ENCODE measurements at places on chromosomes 3 and 15. TPM values are rescaled to one million over a fixed set of nuclear protein-coding genes. Genes with fewer than 3 reads are reported as not detected.

- no peak for DNase-seq
Observed at GRCh38 chr3:167102071-167102470, 278.0 kb downstream of the ZBBX start.

DNA sequence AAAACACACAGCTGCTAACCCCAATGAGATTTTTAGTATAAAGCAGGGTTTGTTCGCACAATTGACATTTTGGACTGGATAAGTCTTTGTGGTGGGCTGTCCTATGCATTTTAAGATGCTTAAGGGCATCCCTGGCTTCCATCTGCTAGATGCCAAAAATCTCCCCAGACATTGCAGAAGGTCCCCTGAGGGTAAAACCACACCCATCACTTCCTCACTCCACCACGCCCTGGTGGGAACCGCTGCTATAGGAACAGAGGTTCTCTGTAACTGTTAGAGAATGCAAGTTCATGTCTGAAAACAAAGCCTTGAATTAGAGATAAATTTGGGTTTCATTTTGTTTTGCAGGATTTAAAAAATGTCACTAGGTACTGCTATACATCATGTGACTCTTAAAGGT lies 67.7 kb downstream of the ARHGEF26 start:
- DNase-seq, result no peak

- DNase-seq, result no peak
Observed at GRCh38 chr3:168467115-168467714, 371.5 kb upstream of the GOLIM4 start.

- DNase-seq, result no peak
Observed at GRCh38 chr3:94070341-94070911, 7.6 kb downstream of the NSUN3 start.

- DNase-seq, result no peak
Observed at GRCh38 chr15:79099692-79100091, 9.1 kb upstream of the RASGRF1 start.

- DNase-seq, result no peak
Observed at GRCh38 chr15:51952805-51953204, 18.8 kb downstream of the LEO1 start.

- DNase-seq, result no peak
Observed at GRCh38 chr3:20142517-20142916, 43.5 kb downstream of the SGO1 start.

DNA sequence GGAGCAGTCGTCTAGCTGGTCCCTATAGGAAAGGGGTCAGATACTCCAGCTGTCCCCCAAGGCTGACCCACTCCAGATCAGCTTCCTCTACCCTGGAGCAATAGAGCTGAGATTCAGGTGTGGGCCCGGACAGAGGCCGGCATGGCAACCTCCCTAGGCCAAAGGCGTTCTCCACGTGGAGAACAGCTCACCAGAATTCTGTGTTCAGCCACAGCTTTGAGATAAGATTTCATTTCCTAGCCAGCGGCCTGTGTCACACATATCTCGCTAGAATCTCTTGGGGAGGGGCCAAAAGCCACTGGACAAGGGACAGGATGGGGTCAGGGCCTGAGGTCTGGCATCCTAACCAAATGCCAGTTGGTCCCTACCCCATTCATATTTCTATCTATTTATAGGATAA lies 20.1 kb downstream of the SRGAP3 start:
- DNase-seq, result no peak

- no peak for DNase-seq
Observed at GRCh38 chr3:30658328-30659052, 52.1 kb downstream of the TGFBR2 start.

- no peak for DNase-seq
Observed at GRCh38 chr3:38722781-38723568, 73.5 kb upstream of the SCN5A start.

- no peak for DNase-seq
Observed at GRCh38 chr3:168952551-168952950, 711.0 kb downstream of the MECOM start.

- DNase-seq, result no peak
Observed at GRCh38 chr15:74438721-74439316, 5.1 kb upstream of the SEMA7A start.

- DNase-seq, result no peak
Observed at GRCh38 chr3:29171043-29171990, 109.6 kb upstream of the RBMS3 start.

DNA sequence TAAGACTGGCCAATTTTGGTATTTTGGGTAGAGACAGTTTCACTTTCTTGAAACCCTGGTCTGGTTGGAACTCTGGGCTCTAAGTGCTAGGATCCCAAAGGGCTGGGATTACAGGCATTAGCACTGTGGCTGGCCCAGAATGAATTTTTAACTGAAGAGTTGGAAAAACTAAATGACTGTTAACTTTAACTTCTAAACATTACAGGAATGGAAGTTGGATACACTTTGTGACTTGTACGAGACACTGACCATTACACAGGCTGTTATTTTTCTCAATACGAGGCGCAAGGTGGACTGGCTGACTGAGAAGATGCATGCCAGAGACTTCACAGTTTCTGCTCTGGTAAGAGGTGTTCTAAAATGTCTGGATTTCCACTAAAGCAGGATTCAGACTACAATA lies 3.5 kb downstream of the EIF4A2 start:
- no peak for DNase-seq

- DNase-seq, result no peak
Observed at GRCh38 chr15:84836844-84837243, 19.7 kb downstream of the ALPK3 start.

DNA sequence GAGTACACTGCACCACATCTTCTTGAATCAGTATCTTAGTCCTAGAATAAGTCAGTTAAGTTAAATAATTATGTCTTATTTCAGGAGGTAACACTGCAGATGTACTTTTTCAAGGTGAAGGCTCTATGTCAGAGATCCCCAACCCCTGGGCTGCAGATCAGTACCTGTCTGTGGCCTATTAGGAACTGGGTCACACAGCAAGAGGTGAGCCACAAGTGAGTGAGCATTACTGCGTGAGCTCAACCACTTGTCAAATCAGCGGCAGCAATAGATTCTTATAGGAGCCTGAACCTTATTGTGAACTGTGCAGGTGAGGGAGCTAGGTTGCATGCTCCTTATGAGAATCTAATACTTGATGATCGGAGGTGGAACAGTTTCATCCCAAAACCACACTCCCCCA lies 851.9 kb upstream of the ALCAM start:
- DNase-seq, result no peak

DNA sequence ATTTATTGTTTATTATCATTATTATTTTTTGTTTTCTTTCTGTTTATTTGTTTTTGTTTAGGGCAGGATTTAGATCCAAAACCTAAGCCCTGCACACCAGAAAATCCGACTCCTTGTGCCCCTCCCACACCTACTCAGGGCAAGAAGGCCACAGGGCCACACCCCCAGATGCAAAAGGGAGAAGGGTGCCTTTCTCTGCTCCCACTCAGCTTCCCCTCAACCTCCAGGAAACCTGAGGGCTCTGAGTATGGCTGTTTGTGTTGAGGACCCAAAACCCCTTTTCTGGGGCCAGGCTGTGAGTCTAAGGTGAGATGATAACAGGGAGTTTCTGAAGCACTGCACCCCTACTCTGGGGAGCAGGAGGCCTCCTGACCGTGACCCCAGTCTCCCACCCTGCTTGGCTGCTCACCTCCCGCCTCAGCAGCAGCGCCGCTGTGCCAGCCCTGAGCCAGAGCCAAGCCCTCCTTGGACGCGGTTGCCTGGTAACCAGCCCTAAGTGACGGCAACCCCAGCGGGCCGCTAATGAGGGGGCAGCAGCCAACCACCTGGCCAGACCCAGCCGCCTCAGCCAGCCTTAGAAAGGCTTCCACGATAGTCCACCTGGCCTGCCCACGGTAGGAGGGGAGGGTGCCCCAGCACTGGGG lies 6.4 kb upstream of the C15orf39 start:
- peak; percentile 37 for DNase-seq

GRCh38 chr15:91338766-91339165 lies 238.7 kb downstream of the SV2B start:
- peak; percentile 53 for DNase-seq

SLC12A1 gene
- 735 TPM for polyA plus RNA-seq

ANKRD34C gene
- polyA plus RNA-seq, result 0.10 TPM

CP gene
- polyA plus RNA-seq, result 0.69 TPM
